ENCODE measurements at places on chromosomes 3 and 15.

DNA sequence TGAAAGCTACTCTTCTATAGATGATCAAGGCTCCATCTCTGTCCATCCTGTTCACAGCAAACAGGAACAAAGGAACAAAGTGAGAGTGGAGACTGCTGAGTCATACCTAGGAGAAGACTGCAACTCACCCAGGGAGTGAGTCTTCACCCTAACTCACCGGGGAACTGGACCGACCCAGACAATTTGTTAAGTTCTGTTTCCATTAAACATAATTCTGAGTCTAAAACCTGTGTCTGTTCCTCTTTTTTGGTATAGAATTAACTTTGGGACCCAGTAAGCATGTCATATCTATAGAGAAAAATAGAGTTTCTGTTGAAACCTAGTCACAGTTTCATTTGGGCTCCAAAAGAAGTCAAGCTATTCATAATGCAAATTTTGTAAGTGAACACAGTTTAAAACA lies 21.6 kb downstream of the CCDC80 start:
- DNase-seq, result no peak

DNA sequence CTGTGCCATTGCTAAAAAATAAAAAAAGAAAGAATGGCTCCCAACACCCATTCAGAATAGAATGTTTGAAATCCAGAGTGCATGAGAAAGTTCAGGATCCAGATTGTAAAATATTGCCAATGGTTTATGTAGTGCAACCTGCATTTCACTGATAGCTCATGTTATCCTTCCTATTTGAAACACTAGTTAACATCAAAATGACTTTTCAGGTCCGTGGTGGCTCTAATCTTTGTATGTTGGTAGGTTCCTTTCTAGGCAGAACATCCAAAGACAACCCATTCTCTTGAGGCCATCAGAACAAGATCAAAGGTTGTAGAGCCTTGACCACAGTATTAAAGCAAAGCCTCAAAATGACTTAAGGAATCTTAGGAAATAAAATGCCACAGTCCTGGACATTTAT lies 51.0 kb downstream of the PLCL2 start:
- no peak for DNase-seq

DNA sequence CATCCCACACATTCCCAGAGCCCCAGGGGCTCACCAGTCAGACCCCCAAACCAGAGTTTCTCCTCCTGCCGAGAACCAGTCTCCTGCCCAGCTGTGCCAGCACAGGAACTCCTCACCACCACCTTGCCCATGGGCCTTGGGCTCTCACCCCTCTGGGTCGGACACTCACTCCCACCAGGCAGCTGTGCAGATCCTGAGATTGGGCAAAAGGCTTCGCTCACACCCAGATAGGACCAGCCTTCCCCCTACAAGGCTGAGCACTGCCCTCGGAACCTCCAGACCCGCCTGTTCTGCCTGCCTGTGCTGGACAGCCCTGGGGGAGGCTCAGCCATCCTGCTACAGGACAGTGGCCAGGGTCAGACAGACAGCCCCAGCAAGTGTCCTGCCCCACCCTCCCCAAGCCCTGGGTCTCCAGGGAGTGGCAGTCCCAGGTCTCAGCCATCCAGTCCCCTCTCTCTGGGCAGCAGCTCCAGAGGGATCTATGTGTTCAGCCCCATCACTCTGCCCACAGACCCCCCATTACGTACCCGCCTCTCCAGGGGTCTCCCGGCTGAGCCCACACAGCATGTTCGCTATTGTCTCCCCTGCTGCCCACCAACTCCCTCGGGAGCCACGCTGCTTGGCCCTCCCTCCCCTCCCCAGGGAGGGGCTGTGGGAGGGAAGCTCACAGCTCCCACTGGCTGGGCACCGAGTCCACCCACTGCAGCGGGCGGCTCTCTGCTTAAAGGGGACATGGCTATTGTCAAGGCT lies at the start of gene GRIP2:
GRIP2 (minus strand) TSS at position 601 of the 750 bp plus-strand sequence; CDS start at position 567, 34 bp downstream.
- no peak for DNase-seq

- no peak for DNase-seq
These were observed 79.9 kb downstream of the MYH15 start for GRCh38 chr3:108430540-108430939.

DNA sequence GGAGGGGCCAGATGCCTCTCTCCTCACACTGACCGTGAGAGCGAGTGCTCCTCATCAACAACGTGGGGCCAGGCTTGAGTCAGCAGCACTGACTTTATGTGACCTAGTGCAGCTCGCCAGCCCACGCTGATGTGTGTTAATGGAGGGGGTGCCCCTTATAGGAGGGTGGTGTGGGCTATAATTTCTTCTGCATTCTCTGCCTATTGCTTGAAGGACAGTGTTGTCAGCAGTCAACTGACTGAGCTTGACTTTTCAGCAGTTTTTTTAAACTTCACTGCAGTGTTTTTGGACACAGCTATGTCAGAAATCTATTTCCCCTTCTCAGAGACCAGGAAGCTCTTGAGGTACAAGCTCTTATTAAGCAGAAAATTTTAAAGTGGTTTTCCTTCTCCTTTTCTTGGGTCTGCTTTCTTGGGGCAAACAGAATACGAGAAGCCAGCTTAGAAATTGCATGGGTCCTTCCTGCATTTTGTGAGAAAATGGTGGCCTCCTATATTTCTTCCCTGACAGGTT lies 304.8 kb upstream of the CTDSPL start:
- DNase-seq, result no peak

- no peak for DNase-seq
These were observed 7.5 kb upstream of the ITGA11 start for GRCh38 chr15:68439506-68439905.

DNA sequence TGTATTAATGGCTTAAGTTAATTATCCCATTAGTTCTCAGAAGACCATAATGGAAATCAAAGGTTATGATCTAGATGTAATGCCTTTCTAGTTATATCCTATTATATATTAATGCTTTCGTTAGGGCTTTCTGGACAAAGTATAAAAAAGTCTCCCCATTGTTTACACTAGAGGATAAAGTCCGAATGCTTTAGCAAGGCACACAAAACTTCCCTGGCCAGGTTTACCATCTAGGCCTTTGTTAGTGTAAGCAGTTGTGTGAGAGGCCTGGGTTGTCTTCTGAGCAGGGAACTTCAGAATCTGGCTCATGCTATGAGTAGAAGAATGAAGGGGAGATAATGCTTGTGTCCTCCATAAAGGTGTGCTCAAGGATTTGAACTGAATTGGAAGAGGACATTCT lies 106.3 kb upstream of the MEIS2 start:
- no peak for DNase-seq

- DNase-seq, result no peak
These were observed 277.8 kb downstream of the RAP2B start for GRCh38 chr3:153439780-153440179.

DNA sequence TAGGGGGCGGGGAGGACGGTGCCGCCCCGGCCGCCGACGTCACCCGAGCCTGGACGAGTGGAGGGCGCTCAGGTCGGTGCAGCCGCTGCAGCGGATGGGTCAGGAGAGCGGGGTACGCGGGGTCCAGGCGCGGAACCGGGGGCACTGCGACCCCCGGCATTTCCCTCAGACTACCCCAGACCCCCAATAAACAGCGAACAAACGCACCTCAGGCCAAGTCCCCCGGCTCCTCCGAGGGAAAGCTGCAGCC lies 78.9 kb downstream of the IQSEC1 start:
- no peak for DNase-seq

DNA sequence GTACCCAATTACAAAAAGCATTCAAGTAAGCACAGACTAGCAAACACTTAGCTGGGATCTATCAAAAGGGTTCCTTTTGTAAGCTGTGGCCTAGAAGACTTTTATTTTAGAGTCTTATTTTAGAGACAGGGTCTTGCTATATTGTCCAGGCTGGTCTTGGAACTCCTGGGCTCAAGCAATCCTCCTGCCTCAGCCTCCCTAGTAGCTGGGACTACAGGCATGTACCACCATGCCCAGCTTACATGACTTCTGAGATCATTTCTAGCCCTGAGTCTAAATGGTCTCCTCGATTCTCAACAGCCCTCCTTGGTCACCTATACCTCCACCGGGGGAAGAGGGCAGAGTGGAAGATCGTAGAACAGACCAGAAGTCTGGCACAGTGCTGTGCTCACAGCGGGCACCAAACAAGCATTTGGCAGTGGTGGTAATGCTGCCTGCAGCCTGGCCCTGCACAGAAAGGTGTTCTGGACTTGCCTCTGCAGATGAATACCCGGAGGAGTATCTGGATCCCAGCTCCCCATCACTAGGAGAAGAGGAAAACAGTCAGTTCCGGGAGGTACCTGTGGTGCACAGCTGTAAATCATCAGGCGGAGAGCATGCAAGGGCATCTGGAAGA lies 2.4 kb downstream of the FAM219B start:
- no peak for DNase-seq

GRCh38 chr15:26069231-26069641 lies 206.1 kb upstream of the ATP10A start:
- DNase-seq, result no peak

GRCh38 chr15:36886191-36886590 lies 214.2 kb downstream of the MEIS2 start:
- no peak for DNase-seq
